SK-N-SH (cell line): ENCODE measurements at places on chromosomes 7 and 10. TPM values are rescaled to one million over a fixed set of nuclear protein-coding genes. Genes with fewer than 3 reads are reported as not detected.

DNA sequence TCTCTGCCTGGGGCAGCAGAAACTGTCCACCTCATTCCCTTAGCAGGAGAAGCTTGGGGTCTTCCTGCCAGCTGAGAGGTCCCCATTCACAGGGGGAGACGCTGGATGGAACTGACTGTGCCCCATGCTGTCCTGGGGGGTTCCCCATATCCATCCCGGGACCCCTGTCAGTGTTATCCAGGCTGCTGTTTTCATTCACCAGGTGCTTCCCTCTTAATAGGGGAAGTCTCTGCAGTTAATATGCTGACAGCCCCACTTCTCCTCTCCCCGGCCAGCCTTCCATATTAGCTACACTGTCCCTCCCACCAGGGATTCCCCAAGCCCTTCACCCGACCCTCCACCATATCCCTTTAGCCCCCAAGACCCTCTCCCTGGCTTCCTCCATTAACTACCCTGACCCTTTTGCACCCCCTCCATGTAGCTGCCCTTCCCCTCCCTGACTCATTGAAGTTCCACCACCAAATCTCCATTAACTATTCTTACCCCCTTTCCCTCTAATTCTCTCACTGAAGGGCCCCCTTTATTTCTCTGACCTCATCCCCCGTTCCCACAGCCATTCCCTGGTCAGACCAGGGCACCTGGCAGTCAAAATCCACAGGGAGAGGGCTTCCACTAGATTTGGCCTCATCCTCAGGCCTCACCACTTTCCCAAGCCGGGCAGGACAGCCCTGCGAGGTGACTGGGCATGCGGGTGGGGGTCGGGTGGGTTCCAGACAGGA, 92.0 kb upstream of the PAX2 start:
- no peak for DNase-seq

DNA sequence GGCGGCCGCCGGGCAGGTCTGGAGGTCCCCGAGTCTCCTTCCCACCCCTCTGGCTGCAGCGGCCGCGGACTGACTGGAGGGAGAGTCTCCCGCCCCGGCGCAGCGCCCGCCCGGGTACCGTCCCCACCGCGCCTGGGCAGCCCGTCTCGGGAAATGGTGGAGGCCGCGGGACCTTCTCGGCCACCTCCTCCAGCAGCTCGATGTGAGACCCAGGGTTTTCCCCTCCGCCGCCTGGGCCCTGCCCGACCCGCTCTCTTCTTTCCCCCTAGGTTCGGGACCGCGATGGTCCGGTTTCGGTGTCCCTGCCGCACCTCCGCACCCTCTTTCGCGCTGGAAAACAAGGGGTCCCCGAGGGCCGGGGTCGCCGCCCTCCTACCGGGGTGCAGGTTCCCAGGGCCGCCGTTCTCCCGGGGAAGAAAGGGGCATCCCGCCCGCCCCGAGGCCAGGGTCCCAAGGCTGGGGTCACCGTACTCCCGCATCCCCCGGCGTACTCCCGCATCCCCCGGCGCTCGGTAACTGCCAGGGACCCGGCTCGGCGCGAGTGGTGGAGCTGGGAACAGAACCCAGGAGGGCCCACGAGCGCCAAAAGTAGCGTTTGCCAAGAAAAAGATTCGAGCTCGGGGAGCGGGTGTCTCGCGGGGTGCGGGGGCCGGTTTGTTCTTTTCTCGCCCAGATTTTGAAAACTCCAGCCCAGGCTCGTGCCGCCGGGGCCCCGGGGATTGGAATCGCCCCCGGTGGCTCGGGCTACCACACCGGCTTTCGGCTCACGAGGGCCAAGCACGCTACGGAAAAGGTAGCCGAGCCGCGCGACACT, 3.4 kb downstream of the TNRC18 start:
- DNase-seq, result peak; percentile 77

DNA sequence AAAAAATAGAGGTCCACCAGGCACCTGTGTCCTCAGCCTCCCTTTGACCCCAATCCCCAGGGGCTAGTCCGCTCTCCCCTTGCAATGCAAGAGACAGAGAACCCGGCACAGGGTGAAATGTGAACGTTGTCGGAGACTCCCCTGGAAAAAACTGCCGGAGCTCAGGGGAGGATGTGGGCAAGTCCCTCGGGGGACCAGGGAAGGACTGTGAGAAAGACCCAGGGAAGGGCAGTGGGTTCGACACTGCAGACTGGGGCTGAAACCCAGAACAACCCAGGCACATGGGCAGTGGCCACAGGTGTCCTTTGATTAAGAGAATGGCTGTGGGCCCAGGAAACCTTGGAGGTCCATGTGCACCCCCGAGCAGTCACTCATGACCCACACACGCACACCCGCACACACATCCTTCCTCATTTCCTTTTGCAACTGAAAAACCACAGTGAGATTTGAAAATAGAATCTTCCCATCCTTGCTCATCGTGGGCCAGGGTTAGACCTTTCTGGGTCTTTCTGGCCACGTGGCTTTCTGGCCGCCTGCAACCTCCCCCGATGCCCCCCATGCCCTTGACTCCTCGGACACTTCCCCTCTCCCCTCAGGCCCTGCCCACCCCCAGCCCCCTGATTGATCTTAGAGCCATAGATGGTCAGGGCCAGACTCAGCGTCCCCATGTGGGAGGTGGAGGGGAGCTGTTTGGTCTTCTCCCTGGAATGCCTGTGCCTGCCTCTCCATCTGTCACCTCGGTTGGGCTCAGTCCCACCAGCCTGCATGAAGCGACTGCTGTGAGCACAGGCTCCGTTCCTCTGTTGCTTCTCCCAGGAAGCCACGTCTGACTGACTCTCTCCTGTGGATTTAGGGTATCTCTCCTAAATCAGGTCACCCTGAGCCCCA, 7.9 kb downstream of the LAT2 start:
- DNase-seq, result no peak

DNA sequence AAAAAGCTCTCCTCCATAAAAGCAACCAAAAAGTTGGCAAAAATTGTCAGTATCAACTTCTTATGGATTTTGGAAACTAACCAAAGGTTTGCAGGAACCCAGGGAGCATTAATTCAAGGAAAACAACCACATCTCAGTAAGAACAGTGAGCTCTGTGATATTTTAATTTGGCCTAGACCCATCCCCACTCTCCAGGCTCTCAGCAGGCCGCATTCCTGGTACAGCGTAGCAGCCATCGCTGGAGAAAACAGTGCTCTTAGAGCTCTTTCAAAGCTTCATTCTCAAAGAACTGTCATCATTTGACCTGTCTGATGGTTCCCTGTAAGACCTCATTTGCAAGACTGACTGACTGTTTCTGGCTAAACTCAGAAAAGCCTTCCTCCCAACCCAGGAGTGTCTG, 81.9 kb downstream of the NUDCD3 start:
- DNase-seq, result no peak

The NRAP gene
- not detected in 2 replicates for polyA plus RNA-seq

The AKR1C8 gene
- polyA plus RNA-seq, result not detected in 2 replicates

The CPA1 gene
- polyA plus RNA-seq, result 0.05 and 0.24 TPM in 2 replicates
